CD4-positive, alpha-beta T cell treated with Interleukin-6 at 100 ng/mL for 8 hours (primary cell): ENCODE measurements at places on chromosomes 5 and 9.

GRCh38 chr9:115327436-115328122, 209.6 kb upstream of the TNC start:
- DNase-seq, result no peak

- no peak for DNase-seq
These were observed 731.9 kb downstream of the MTRR start for GRCh38 chr5:8600843-8601242.

DNA sequence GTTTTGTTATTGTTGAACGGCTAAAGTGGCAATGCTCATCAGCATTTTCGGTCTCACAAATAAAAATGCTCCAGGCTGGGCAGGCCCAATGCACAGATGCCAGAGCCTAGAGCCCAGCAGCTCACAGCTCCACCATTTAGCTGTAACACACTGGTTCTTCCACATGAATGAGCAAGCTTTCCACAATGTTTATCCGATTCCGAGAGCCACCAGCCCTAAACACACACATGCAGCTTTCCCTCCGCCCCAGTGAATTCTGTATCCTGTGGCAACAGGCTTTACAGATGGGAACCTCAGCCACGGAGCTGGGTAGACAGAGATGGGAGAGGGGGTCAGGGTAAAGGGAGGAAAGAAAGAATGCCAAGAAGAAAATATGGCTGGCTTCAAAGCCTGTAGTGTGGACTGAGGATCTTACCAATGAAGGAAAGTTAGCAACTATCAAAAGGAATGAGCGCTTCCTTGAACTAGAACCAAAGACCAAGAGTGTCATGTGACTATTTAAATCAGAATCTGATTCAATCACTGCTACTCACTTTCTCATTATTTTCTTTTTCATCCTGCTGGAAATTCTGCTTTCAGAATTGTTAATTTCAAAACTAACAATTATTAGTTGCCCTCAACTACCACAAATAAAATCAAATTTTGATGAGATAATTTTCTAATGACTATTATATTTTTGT, 77.1 kb downstream of the MRPS27 start:
- DNase-seq, result no peak

GRCh38 chr5:82789095-82789494, 288.1 kb downstream of the TMEM167A start:
- no peak for DNase-seq

DNA sequence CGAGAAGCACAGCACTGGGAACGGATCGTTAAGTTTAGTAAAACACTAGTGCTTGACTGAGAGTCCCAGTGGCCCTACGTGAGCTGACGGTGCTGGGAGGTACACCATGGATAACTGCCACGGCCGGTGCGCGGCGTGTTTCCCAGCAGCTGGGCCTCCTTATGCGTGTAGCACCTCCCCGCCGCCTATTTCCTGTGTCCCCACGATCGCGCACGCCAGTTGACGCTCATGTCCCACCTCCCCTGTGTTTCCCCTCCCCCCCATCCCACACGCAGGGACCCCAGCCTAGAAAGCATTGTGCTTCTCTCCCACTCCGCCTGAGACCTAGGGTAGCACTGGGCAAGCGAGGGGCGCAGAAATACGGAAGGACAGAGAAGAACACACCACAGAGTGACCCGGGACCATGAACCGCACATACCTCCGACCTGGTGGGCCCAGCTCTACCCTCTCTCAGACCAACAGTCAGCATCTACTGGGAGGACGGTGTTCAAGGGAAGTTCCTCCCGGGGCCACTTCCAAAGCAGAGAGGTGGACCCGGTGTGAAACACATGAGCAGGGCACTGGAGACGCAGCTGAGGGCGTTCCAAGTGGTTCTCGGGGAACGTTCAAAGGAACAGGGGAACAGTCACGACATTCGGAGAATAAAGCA, 45.6 kb downstream of the DBH start:
- no peak for DNase-seq

- DNase-seq, result no peak
These were observed 9.5 kb upstream of the HAND1 start for GRCh38 chr5:154487541-154487940.

- no peak for DNase-seq
These were observed 670.5 kb upstream of the RGMB start for GRCh38 chr5:98102936-98103335.

DNA sequence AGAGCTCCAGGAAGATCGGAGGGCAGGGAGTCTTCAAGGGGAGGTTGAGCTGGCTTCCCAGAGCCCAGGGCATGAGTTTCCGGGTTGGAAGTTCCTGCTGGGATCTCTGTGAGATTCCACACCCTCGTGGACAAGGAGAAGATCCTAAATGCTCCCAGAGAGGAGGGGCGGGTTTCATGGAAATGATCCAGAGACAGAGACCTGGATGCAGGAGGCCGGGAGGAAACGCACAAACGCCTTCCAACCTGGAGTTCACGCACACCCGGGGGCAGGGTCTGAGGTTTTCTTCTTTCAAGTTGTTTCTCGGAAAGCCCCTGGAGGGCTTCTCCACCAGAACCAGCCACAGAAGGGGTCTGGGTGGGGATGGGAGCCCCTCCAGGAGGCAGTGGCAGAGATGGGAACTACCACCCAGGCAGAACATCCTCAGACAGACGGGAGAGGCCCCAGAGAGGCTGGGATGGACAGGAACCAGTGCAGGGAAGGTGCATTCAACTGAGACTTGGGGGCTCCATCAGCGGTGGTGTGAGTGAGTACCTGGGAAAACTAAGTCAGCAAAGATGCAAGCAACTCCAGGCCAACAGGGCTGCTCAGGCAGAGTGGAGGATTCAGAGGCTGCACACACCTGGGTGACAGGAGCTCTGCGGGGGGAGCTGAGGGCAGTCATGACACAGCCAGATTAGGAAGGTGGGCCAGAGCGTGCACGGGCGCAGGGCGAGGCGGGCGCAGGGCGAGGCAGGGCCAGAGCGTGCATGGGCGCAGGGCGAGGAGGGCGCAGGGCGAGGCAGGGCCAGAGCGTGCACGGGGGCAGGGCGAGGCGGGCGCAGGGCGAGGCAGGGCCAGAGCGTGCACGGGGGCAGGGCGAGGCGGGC, 52.1 kb upstream of the EXOC3 start:
- DNase-seq, result no peak

- no peak for DNase-seq
These were observed 44.2 kb downstream of the PKD2L2 start for GRCh38 chr5:137933491-137933911.

GRCh38 chr9:13487498-13487897, 208.0 kb upstream of the MPDZ start:
- no peak for DNase-seq

DNA sequence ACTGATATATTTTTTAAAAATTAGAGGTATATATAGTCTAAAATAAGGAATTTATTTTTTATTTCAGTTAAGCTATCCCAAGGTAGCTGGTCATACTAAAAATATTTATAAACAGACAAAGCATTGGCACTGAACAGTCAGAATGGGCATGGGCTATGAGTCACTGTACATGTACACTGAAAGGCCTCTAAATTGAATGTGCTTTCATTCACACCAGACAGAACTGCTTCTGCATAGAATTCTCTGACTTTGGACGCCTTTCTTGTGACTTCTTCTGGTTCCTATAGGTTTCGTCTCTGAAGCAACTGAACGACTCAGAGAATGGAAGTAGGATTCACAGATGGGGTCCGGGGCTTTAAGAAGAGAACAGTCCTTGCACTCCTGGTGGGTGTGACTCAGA, 394.8 kb upstream of the MEF2C start:
- DNase-seq, result no peak

DNA sequence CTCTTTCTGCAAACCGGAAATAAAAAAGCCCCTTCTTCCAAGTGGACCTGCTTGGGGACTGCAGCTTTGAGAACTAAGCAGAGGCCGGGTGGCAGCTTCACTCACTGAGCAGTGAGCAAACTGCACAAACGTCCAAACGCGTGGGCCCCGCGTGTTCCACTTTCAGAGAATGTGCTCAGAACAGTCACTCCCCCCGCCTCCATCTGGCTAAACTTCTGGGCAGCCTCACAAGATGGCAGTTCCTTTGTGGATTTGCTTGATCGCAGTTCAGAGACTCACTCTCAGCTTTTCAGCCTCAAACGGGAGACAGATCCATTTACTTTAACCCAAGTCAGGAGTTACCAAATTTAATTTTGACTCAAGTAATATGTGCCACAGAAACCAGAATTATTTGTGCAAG, 216.6 kb downstream of the TLE1 start:
- DNase-seq, result no peak

- DNase-seq, result peak; percentile 81
These were observed 21.1 kb upstream of the TERT start for GRCh38 chr5:1315709-1316587.

GRCh38 chr5:167923396-167923795, 368.0 kb upstream of the WWC1 start:
- no peak for DNase-seq

DNA sequence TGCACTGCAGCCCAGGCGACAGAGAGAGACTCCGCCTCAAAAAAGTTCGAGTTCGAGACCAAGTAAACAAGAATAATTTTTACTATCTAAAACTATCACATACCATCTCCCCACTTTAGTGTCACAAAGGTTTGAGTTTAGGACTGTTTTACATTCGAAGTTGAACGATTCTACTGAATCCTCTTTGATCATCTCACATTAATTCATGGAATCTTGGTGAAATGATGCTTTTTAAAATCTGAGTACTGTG, 715 bp upstream of the RPS6 start:
- DNase-seq, result no peak

DNA sequence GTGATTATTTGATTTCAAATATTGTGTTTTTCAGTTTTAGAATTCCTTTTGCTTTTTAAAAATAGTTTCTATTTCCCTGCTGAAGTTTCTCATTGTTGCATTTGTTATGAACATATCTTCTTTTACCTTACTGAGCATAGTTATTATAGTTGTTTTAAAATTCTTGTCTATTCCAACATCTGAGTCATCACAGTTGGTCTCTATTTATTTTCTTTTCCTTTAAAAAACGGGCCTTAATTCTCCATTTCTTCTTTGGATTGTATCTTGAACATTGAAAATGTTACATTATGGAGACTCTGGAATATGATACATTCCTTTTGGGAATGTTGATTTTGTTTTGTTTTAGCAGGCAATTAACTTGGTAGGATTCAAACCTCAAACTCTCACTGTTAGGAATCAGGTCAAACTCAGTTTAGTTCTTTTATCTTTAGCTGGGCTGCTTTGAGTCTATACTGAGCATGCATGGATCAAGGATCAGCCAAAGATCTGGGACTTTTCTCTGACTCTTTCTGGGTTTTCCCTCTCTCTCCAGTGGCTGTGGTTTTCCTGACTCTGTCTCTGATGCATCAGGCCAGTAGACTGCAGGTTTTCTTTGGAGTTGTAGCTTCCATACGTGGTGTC, 70.3 kb downstream of the TEK start:
- no peak for DNase-seq

- DNase-seq, result no peak
These were observed 15.2 kb downstream of the CYSTM1 start for GRCh38 chr5:140189977-140190871.

GRCh38 chr9:70959366-70959765, 162.1 kb downstream of the TRPM3 start:
- DNase-seq, result no peak

DNA sequence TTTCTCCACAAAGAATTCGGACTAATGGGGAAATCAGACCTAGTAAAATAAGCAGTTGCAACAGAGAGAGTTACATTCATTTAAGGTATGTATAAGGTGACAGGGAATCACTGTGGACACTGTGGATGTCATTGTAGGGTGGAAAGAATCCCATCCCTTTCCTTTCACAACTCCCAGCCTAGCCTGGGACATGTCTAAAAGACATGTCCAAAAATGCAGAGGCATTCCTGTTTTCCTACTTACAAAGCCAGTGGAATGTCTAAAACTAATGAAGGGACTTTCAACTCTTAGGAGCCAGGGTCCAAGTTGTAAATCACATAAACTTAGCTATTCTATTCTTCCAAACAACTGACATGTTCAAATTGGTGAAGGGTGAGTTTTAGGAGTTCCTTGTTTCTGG, 511.0 kb downstream of the PRELID2 start:
- DNase-seq, result no peak

DNA sequence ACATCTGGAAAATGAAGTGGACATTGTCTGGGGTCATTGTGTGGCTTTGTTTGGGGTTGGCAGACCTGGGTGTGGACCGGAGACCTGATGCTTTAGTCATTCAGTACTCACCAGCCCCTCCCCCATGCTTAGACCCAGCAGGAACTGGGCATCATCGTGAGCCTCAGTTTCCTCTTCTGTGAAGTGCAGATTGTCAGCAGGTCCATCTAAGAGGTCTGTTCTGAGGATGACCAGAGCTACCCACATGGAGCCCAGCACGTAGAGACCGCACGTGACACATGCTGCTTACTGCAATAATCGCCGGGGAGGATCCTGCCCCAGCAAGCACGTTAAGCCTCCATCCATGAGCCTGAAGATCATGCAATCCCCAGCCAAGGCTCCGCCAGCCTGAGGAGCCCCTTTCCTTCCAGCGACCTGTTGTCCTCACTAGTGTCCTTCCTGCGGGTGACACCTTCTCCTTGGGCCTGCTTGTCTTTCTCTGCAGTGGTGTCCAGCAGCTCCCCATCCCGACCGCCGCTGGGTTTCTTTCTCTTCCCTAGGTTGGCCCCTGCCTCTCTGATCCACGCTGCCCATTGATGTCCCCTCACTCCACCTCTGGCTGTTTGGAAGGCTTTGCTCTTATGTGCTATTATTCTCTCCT, 26.7 kb upstream of the IRX4 start:
- DNase-seq, result no peak

- peak; percentile 94 for DNase-seq
These were observed 5.6 kb upstream of the IRF1 start for GRCh38 chr5:132496191-132496630.

GRCh38 chr5:13034061-13034460, 910.4 kb downstream of the DNAH5 start:
- DNase-seq, result no peak

- DNase-seq, result no peak
These were observed 243.5 kb upstream of the CCNG1 start for GRCh38 chr5:163193886-163194285.

DNA sequence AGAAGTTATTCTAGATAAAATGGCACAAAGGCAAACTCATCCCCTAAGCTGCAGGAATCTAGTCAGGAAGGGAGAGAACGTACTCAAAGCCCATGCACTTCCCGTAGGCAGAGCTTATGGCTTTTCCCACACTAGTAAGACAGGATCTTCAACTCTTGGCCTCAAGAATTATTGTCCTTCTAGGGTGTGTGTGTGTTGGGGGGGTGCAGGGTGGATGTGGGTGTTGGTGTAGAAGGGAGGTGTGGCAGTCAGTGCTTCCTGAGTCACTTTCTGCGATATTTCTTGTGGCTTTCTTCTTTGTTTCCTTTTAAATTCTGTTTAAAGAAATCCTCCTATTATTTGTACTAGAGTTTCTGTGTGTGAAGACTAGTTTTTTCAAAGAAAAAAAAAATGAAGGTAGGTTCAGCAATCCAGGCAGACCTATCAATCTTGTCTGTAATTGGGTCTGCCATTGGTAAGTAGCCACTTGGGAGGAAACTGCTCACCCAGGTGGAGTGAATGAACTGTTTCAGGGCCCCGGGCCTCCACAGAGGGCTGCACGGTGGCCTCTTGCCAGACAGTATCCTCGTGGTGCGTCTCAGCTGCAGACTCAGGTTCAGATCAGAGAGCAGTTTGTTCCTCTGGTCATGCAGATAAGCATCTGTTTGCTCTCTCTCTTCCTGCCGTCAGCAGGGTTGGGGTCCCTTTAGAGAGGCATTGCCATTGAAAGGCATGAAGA, 131.9 kb downstream of the NPR3 start:
- no peak for DNase-seq
